ENCODE measurements at places on chromosomes 7 and 10.

DNA sequence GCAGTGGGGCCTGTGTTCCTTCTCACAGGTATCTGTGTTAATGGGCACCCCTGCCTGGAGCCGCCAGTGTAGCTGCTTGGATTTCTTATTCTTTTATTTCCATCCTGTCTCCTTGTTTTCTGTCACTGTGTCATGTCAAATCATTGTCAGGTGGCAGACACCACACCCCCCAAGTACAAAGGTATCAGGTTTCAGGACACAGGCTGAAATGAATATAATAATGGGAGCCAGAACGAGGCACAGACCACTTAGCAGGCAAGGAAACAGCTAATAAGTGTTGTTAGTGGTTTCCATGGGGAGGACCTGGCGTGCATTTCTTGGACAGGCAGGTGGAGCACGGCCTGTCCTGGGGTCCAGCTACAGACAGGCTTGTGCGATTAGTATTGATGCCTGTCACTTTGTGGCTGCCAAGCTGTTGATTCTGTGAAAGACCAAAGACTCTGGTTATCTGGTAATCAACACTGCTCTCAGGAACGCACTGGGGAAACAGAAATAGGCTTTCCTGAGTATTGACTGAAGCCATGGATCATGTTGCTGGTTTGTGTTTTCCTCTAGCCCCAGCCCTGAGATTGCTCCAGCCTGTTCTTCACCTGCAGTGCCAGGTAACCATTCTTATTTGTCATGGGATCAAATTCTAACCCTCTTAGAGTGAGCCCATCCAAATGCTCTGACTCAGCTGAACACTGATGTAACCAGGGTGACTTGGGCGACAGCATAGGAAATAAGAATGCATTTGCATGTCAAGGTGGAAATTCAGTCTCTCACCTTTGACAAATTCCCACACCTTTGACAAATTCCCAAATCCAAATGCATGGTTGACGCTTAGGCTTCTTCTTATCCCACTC is 1002.0 kb downstream of the LRMDA start:
- no peak for DNase-seq

DNA sequence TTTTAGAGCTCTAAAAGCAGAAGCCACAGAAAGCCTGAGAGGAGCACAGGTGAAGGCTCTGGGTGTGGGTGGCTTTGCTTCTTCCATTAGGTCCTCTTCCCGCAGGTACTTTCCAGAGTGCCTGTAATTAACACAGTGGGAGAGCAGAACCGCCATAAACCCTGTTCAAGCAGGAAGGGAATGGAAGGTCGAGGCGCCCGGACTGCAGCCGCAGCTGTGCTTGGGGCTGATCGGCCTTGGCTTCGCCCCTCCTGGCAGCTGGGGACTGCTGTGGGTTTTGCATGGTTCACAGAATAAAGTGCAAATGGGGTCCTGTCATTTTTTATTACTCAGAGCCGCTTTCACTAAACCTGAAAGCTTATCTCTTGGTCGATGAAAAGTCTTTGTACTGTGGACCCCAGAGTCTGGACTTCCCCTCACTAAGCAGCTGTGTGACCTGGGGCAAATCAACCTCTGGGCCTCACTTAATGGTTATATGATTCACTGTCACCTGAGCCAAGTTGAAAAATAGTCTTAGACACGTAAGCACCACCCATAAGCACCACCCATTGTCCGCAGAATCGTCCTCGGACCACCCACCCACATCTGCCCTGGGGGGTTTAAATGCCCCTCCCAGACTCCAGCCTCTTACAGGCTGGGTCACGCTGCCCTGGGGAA is 100.9 kb downstream of the XRCC2 start:
- no peak for DNase-seq

- DNase-seq = no peak
These were observed 40.9 kb downstream of the NAMPT start for GRCh38 chr7:106243893-106244292.

DNA sequence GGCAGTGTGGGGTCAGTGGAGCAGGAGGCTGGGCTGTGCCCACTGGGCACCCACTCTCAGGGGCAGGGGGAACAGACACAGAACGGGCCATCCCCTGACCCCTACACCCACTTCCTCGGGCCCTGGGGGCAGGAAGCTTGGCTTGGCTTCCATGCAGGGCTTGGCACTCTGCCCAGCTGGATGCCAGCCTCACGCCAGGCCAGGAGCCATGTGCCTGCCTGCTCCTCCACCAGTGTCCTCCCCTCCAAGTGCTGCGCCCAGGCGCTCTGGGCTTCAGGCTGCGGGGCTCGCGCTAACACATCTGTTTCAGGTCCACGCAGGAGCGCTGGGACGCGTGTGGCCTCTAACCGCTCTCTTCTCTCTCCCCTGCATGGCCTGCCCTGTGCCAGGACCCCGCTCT is 12.7 kb downstream of the LDB3 start:
- no peak for DNase-seq

DNA sequence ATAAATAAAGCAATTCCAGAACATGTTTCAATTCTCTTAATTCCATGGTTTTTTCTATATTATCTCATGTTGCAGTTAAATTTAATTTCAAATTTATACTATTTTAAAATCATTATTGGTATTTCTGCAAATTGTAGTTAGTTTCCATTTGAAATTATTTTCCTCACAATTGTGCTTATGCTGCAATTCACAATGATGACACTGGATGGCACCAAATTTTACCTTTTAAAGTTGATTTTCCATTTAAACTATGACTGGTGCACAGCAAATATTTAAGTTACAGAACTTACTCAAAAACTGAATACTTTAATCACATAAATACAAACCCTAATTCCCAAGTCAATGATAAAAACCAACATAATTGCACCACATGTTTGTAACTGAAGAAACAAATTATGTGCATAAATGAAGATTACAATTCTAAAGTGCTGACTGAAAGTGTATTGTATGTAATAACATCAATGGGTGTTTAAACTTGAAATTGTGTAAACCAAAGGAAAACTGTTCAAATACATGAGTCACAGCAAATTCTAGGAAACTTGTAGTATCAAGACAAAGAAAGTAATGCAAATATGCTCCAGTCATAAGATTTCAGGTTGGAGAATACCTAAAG is 75.3 kb upstream of the AASS start:
- DNase-seq = no peak

GRCh38 chr10:70830164-70830563 is 14.4 kb downstream of the SGPL1 start:
- DNase-seq = no peak

- no peak for DNase-seq
These were observed 102.6 kb downstream of the PARP12 start for GRCh38 chr7:139960157-139960556.

DNA sequence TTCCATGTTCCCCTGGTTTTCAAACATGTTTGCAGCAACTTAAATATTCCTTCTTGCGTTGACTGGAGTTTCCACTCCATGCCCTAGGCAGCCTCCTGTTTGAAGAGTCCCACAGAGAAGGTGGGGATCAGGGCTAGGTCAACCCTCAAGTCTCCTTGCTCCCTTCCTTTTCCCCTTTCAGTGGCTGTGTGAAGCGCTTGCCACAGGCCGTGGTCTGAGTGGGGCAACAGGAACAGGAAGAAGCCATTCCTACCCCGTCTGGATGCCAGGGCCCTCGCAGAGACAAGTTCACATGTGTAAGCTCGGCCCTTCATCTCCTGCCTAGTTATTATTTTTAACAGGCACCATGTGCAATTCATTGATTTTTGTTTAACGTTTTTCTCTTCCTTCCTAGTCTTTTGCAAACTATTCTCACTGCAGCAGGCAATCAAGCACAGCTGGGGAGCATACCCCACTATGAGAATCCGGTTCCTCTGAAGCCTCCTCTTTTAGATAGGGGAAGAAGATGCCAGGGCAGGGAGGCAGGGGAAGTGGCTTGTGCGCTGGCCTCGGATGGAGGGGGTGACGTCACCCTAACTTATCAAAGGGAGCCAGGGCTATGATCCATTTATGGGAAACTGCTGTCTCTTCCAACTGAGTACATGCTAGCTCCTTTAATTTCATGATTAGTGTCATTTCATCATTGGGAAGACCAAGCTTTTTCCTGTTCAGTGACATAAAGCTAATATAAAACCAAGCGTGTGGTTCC is 64.2 kb downstream of the PRLHR start:
- DNase-seq = no peak

- no peak for DNase-seq
These were observed 15.9 kb upstream of the NEBL start for GRCh38 chr10:20912969-20913368.

GRCh38 chr7:144020340-144020739 is 20.2 kb downstream of the OR6B1 start:
- DNase-seq = no peak

DNA sequence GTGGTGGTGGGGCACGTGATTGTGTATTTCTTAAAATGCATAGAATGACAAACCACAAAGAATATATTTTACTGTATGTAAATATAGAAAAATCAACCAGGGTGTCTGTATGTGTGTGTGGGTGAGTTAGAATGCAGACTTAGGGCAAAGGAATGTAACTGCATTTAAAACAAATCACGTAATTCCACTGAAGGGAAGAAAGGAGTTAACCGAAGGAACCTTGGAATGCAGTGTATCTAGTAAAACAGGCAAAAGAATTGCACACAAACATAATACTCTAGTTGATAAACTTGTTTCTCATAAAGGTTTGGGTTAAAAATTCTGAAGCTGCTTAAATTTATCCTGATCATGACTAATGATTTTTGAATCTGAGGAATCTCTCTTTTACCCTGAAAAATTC is 134.9 kb downstream of the ADRA2A start:
- DNase-seq = no peak

GRCh38 chr7:2437136-2437535 is 33.7 kb downstream of the CHST12 start:
- no peak for DNase-seq

- DNase-seq = no peak
These were observed 168.6 kb upstream of the CSTF2T start for GRCh38 chr10:51867956-51868355.

DNA sequence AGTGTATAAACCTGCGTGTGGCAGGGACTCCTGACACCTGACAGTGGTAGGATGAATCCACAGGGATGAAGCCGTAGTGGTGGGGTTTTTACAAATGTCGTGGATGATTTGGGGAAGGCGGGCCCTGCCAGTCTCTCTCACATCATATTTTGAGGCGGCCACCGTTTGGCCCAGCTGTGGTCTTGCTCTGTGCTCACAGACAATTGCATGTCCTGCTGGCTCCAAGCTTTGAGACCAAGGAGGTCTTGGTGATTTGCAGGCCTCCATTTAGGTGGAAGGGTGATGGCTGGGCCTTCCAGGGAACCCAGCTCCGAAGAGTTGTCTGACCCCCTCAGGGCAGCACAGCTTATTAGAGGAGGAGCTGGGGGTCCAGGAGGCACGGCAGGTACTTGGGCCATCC is 151.1 kb upstream of the SHH start:
- no peak for DNase-seq

DNA sequence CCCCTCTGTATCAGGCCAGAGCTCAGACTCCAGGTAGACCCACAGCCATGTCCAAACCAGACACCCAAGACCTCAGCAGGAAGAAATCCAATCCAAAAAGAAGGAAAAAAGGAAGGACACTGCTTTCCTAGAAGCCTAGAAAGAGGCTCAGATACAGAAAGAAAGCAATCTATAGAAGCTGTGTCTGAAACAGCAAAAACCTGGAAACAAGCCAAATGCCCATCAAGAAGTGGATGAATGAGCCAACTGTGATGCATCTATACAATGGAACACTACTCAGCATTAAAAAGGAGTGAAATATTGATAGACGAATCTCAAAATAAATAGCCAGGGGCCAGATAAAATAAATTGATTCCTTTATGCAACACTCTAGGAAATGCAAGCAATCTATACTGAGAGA is 31.6 kb downstream of the GRB10 start:
- no peak for DNase-seq

DNA sequence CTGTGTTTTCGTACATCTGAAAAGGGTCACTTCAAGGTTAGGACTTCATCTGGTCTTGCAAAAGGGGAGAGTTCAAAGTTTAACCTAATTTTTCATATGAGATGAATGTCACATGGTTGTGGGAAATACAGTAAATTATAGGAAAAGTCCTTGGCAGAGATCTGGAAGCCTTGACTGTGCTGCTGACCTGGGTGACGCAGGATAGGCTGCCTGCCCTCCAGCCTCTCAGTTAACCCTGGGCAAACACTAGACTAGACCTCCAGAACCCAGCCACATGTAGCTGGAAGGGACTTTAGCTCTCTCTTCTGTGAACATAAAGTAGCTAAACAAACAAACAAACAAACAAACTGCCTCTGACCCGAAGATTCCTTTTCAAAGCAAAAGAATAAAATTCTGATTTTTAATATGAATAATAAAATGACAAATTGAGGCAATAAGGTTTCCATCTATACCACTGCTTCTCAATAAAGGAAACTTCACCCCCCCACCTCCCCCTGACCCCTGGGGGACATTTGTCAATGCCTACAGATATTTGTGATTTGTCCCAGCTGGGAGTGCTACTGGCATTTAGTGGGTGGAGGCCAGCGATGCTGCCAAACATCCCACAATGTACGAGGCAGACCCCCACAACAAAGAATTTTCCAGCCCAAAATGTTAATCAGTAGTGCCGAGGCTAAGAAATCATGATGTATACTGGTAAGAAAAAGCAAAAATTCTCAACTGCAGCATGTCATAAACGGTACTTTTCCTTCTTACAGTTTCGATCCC is 75.2 kb upstream of the PRR15 start:
- no peak for DNase-seq

GRCh38 chr7:151901828-151902227 is 24.9 kb upstream of the PRKAG2 start:
- no peak for DNase-seq

- no peak for DNase-seq
These were observed 216.9 kb downstream of the POLR1F start for GRCh38 chr7:19491821-19492452.

GRCh38 chr10:31940839-31941653 is 12.4 kb upstream of the ARHGAP12 start:
- no peak for DNase-seq

DNA sequence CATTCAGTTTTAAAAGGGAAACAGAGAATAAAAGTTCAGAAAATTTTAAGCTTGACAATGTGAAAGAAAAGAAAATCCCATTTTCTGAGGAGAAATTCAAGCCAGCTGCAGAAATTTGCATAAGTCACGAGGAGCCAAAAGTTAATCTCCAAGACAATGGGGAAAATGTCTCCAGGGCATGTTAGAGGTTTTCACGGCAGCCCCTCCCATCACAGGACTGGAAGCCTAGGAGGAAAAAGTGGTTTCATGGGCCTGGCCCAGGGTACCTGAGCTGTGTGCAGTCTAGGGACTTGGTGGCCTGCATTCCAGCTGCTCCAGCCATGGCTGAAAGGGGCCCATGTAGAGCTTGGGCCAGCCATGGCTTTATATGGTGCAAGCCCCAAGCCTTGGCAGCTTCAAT is 59.6 kb upstream of the NXPH1 start:
- DNase-seq = no peak

DNA sequence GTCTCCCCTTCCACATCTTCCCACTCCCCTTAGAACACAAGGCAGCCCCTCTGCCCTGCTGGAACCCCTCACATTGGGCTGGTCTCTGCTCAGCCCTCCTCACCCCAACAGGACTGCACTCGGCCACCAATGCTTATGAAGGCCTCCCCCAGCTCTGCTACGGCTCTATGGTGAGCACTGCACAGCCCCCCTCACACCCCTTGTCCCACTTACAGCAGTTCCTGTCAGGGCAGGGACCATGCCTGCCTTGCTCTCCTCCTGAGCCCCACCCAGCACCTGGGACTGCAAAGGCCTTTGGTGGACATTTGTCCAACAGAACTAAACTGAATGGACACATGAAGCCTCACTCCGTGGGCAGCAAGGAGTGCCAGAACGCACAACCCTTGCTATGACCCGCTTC is 171.9 kb downstream of the GRID1 start:
- DNase-seq = no peak

Measured in tibial nerve (tissue), 4 donors.